ENCODE measurements at places on chromosomes 6 and 20.

GRCh38 chr20:38005903-38006302 is 27.4 kb downstream of the TTI1 start:
- DNase-seq, result no peak

GRCh38 chr6:124234801-124235200 is 431.1 kb downstream of the NKAIN2 start:
- no peak for DNase-seq

DNA sequence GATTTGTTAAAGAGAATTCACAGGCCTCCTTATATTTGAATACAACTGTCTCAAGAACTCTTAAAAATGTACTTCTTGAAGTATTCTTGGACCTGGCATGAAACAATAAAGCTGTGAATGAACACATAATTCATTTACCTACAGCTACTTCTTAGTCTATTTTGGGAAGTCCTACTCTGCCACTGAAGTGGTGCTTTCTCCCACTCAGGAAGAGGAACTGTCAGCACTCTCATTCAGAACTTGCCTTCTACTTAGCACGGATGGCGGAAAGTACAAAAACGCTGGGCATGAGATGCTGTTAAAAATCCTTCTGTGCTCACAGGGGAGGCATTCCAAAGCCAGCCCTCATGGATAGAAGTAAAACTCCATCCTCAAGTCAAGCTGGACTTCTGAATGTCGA is 144.8 kb upstream of the LAMP5 start:
- no peak for DNase-seq

GRCh38 chr20:25372584-25373336 is 17.9 kb downstream of the ABHD12 start:
- no peak for DNase-seq
